ENCODE measurements at places on chromosomes 16 and 17. TPM values are rescaled to one million over a fixed set of nuclear protein-coding genes. Genes with fewer than 3 reads are reported as not detected.

TP53TG3C gene
- not detected for total RNA-seq

SLFN11 gene
- 44.1 TPM for total RNA-seq

SLC5A11 gene
- total RNA-seq, result not detected

TP53TG3B gene
- total RNA-seq, result not detected

CCL14 gene
- total RNA-seq, result not detected

GPATCH8 gene
- 57.6 TPM for total RNA-seq

SPNS3 gene
- total RNA-seq, result 26.5 TPM

GP2 gene
- not detected for total RNA-seq

NPIPA5 gene
- 25.5 TPM for total RNA-seq

PRSS22 gene
- total RNA-seq, result not detected

C16orf86 gene
- total RNA-seq, result 5.8 TPM

DNA sequence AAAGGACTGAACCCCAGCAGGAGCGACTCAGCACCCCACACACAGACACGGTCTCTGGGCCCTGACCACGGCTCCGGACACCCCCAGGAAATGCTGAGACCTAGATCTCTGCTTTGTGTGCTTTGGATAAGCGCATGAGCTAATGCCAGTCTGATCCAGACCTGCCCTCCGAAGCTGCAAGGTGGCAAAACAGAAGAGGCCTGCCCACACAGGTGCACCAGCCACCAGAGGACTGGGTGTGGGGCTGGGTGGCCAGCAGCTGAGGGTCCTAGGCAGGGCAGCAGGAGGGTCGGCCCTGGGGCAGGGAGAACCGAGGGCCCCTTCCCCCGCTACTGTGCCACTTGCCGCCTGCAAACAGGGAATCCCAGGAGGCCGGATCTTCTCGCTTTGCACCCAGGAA, 30.7 kb upstream of the EIF1 start:
- no peaks in the 10 kb centered on the region for H3K4me1 ChIP-seq
- H3K27ac ChIP-seq, result no peak overlapping the region
- no peaks in the 10 kb centered on the region for H3K36me3 ChIP-seq
- H3K27me3 ChIP-seq, result no peaks in the 10 kb centered on the region
- DNase-seq, result no peak

GRCh38 chr16:23711785-23712184, 1.2 kb downstream of the ERN2 start:
- H3K27me3 ChIP-seq, result peaks cover 41% of the 10 kb centered on the region
- H3K36me3 ChIP-seq, result peaks cover 1% of the 10 kb centered on the region
- no peak overlapping the region for H3K27ac ChIP-seq
- no peak for DNase-seq
- no peak overlapping the region for H3K4me3 ChIP-seq
- H3K4me1 ChIP-seq, result peaks cover 1% of the 10 kb centered on the region

GRCh38 chr17:73533127-73533526, 111.1 kb downstream of the SDK2 start:
- H3K27ac ChIP-seq, result no peak overlapping the region
- no peak overlapping the region for H3K4me3 ChIP-seq
- no peaks in the 10 kb centered on the region for H3K27me3 ChIP-seq
- H3K4me1 ChIP-seq, result peaks cover 13% of the 10 kb centered on the region

- no peaks in the 10 kb centered on the region for H3K27me3 ChIP-seq
- H3K4me3 ChIP-seq, result no peak overlapping the region
- H3K27ac ChIP-seq, result no peak overlapping the region
- peaks cover 9% of the 10 kb centered on the region for H3K4me1 ChIP-seq
- no peak for DNase-seq
- no peaks in the 10 kb centered on the region for H3K36me3 ChIP-seq
Measured at GRCh38 chr16:49436181-49436580, 62.6 kb downstream of the C16orf78 start.

- peaks cover 13% of the 10 kb centered on the region for H3K36me3 ChIP-seq
- peaks cover 2% of the 10 kb centered on the region for H3K4me1 ChIP-seq
- H3K4me3 ChIP-seq, result no peak overlapping the region
- no peak for DNase-seq
- peak overlapping the region; percentile 13 for H3K27ac ChIP-seq
Measured at GRCh38 chr16:81695321-81696165, 83.5 kb upstream of the PLCG2 start.

DNA sequence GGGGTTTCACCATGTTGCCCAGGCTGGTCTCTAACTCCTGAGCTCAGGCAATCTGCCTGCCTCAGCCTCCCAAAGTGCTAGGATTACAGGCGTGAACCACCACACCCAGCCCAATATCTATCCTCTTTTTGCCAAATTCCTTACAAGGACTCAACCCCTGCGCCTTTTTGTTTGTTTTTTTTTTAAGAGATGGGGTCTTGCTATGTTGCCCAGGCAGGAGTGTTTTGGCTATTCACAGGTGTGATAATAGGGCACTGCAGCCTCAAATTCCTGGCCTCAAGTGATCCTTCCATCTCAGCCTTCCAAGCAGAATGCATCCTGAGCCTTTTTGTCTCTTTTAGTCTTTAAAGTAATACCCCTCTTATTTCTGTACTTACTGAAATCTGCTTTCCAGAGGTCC, 17.0 kb downstream of the SP2 start:
- peaks cover 13% of the 10 kb centered on the region for H3K4me1 ChIP-seq
- H3K27ac ChIP-seq, result no peak overlapping the region
- H3K36me3 ChIP-seq, result peaks cover 11% of the 10 kb centered on the region
- no peak overlapping the region for H3K4me3 ChIP-seq

- no peaks in the 10 kb centered on the region for H3K4me1 ChIP-seq
- H3K27ac ChIP-seq, result no peak overlapping the region
- no peak for DNase-seq
- no peak overlapping the region for H3K4me3 ChIP-seq
- no peaks in the 10 kb centered on the region for H3K27me3 ChIP-seq
Measured at GRCh38 chr17:10234033-10234432, 35.6 kb upstream of the GAS7 start.

DNA sequence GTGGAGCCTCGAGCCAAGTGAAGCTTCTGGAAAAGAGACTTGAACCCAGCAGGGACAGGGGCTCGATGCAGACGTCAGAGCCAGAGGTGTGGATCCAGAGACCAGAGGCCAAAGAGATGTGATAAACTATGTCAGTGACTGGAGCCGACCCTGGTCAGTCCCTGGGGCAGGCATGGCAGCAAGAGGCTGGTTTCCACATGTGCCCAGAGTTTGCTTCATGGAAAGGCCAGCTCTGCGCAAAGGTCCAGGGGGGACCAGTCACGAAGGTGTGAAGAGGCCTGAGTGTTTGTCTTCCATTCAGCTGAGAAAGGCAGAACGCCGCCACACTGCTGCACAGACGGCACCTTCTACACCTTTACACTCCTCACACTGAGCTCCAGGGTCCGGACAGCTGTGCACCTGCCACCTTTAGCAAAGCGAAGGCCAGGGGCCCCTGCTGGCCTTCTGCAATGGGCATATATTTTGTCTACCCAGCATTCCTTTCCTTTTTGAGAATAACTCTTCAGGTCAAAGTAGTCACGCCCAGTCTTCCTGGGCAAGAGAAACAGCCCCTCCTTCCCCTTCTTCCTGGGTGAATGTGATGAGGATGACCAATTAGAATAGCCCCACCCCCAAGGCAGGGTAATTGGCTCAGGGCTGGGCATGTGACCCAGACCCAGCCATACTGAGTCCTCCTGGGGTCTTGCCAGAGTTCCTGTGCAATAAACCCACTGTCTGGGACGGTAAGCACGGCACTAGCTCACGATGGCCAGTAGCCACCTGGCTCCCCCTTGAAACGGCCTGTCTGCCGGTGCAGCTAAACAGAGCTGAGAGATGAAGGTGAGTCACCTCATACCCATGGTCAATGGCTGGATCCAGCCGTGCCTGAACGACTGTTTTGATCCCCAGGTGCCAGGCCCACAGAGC, 2.3 kb upstream of the RPH3AL start:
- peaks cover 2% of the 10 kb centered on the region for H3K36me3 ChIP-seq
- DNase-seq, result no peak
- H3K4me1 ChIP-seq, result no peaks in the 10 kb centered on the region
- H3K27me3 ChIP-seq, result no peaks in the 10 kb centered on the region

- DNase-seq, result no peak
- no peak within 1 kb of the TSS for H3K27ac ChIP-seq
- H3K27me3 ChIP-seq, result peaks cover 9% of the 10 kb centered on the region
Measured at GRCh38 chr17:66228887-66229782, at the start of gene APOH. APOH (minus strand) TSS chr17:66229415; CDS start chr17:66229379, 36 bp downstream.

DNA sequence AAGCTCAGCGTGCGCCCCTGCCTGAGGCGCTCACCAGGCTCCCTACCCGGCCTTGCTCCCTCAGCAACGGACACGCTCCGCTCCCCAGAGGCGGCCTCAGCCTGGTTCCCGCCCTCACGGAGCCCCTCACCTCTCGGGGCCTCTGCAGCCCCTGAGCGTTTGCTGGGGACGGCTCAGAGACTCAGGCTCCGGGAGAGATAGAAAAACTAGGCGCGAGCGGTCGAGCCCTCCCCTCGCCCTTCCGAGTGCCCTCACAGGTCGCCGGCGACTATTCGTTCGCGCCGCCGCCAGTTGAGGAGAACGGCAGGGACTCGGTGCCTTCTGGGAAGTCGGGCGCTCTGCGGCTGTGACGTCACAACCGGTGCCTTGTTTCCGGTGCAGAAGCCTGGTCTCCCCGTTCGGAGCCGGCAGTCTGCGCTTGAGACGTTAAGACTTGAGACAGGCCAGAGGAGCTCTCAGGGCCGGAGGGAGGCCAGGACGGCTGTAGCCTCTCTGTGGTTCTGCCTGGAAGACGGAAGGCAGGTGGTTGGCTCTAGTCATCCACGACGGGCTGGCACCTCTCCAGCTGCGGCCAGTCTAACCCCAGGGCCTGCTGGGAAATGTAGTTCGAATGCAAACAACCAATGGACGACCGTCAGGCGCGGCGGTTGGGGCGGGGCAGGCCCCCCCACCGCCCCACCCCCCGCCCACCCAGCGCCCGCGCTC, at the start of gene ZNF200:
Gene ZNF200 (minus strand): TSS at position 302 of the 705 bp plus-strand sequence. CDS start 1,403 bp downstream, outside the sequence.
- peak; percentile 94 for DNase-seq
- peaks cover 18% of the 10 kb centered on the region for H3K4me1 ChIP-seq
- H3K27ac ChIP-seq, result peak within 1 kb of the TSS; percentile 98
- H3K4me3 ChIP-seq, result peak within 1 kb of the TSS; percentile 94
- peaks cover 9% of the 10 kb centered on the region for H3K27me3 ChIP-seq

DNA sequence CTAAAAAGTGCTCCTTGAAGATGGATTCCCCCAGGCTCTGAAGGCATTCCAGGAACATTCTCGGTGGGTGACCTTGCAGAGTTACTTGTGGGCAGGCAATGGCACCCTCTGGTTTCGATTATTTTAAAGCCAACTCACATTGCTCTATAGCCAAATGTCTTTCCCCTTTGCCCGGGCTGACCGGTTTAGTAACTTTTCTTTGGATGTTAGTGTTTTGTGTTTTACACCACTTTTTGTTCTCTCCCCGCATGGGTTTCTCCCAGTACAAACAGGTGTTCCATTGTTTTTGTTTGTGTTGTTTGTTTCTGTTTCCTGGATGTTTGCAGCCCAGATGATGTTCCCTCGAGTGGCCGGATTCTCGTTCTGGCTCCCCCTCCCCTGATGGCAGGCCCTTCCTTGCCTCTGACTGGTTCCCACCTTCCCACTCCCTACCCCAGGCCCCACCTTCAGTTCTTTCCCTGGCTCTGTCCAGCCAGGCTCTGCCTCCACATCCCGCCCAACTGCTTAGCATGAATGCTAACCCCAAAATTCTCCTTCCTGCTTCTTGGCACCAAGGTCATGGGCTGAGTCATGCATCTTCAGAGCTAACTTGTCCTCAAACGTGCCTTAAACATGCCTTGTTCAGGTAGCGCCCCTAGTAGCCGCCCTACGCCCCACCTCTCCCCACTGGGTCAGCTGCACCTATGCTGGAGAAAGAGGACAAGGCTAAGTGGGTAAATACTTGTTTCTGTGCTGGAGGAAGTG, 40.6 kb downstream of the ELAC2 start:
- no peak overlapping the region for H3K27ac ChIP-seq
- peaks cover 3% of the 10 kb centered on the region for H3K4me1 ChIP-seq
- H3K4me3 ChIP-seq, result no peak overlapping the region
- H3K27me3 ChIP-seq, result peaks cover 19% of the 10 kb centered on the region

GRCh38 chr17:79750650-79751545, 20.2 kb downstream of the ENPP7 start:
- no peak overlapping the region for H3K27ac ChIP-seq
- no peak overlapping the region for H3K4me3 ChIP-seq
- no peak for DNase-seq
- H3K36me3 ChIP-seq, result no peaks in the 10 kb centered on the region
- H3K4me1 ChIP-seq, result peaks cover 6% of the 10 kb centered on the region
- peaks cover 60% of the 10 kb centered on the region for H3K27me3 ChIP-seq

DNA sequence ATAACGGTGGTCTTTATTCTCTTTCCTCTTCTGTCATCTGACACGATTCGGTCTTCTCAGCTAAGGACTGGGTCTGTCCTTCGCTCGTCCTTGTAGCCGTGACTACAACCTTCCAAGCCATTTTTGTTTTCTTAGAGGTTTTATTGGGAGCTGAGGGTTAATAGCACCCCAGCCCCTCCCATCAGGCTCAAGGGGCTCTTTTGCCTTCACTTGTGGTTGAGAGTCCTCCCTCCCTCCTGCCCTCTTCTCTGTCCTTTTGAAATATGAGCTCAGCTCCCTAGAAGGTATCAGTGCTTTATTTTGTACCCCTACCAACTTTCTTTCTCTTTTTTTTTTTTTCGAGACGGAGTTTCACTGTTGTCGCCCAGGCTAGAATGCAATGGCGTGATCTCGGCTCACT, 24.7 kb downstream of the SOCS3 start:
- no peak for DNase-seq
- H3K4me3 ChIP-seq, result no peak overlapping the region
- no peak overlapping the region for H3K27ac ChIP-seq
- no peaks in the 10 kb centered on the region for H3K36me3 ChIP-seq
- peaks cover 20% of the 10 kb centered on the region for H3K27me3 ChIP-seq
- peaks cover 16% of the 10 kb centered on the region for H3K4me1 ChIP-seq

DNA sequence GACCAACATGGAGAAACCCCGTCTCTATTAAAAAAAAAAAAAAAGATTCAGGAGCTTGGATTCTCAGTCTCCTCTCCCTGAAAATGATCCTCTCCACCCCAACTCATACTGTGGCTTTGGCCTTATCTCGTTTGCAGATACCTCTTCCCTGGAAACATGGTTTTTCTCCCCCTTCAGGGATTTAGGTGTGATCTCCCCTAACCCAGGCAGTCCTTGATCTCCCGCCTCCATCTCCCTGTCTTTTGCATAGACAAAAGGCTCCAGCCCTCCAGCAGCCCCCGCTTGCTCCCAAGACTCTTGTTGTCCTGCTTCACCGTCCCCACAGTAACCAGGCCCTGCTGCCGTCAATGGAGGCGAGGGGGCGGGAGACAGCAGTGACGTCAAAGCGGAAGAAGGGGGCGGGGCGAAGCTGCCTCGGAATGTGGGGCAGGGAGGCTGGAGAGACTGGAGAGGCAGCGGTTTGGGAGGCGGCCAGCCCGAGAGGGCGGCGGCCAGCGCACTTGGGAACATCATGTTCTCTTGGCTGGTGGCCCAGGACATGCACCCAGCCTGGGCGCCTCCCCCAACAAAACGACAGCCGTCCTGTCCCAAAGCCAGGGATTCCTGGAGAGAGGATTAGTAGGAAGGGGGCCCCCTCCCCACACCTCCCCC, 1.9 kb upstream of the PER1 start:
- peaks cover 5% of the 10 kb centered on the region for H3K36me3 ChIP-seq
- H3K4me1 ChIP-seq, result peaks cover 44% of the 10 kb centered on the region
- no peak overlapping the region for H3K27ac ChIP-seq
- peak; percentile 89 for DNase-seq
- no peaks in the 10 kb centered on the region for H3K27me3 ChIP-seq

DNA sequence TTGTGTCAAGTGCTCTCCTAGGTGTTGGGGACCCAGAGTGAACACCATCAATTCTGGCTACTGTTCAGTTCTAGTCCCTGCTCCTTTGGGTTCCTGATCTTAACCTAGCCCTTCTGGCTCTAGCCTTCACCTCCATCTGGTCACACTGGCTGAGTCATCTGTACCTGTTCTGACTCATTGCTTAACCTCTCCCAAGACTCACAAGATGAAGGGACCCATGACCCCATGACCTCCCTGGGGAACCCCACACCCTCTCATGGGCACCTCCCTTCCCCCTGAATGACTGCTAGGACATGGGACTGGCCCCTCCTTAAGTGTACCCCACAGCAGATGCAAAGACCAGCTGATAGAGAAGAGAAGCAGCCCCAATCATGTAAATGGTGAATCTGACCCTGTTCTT, 345.8 kb upstream of the CDH5 start:
- H3K36me3 ChIP-seq, result no peaks in the 10 kb centered on the region
- no peak for DNase-seq
- H3K27me3 ChIP-seq, result no peaks in the 10 kb centered on the region
- H3K4me3 ChIP-seq, result no peak overlapping the region
